ENCODE measurements at places on chromosomes 1 and 21. TPM values are rescaled to one million over a fixed set of nuclear protein-coding genes. Genes with fewer than 3 reads are reported as not detected.

GRCh38 chr1:89125240-89125912 is 538 bp downstream of the GBP2 start:
- no peak overlapping the region for H3K4me3 ChIP-seq
- peak overlapping the region; percentile 58 for H3K27ac ChIP-seq
- H3K27me3 ChIP-seq, result no peaks in the 10 kb centered on the region
- H3K4me1 ChIP-seq, result peaks cover 7% of the 10 kb centered on the region

DNA sequence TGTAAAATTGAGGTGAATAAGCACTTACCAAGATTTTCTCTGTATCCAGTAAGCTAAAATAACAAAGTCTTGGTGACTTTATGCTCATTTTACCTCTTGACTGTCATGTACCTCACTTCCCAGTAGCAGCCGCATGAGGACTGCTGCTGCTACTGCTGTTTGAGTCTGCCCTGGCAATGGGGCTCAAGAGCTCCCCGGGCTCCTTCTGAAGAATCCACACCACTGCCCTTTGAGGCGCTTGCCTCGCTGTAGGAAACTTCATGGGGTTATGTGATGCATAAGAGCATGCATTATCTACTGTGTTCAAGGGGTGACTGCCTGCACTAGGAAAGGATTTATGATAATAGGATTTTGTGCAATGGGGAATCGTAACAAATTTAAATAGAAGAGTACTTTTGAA is 113.5 kb downstream of the NTNG1 start:
- H3K27ac ChIP-seq, result no peak overlapping the region
- no peaks in the 10 kb centered on the region for H3K27me3 ChIP-seq
- H3K36me3 ChIP-seq, result no peaks in the 10 kb centered on the region
- no peak overlapping the region for H3K4me3 ChIP-seq
- no peak for DNase-seq

GRCh38 chr1:41708332-41708731 is 210.4 kb downstream of the HIVEP3 start:
- H3K36me3 ChIP-seq, result no peaks in the 10 kb centered on the region
- no peaks in the 10 kb centered on the region for H3K4me1 ChIP-seq
- H3K27ac ChIP-seq, result no peak overlapping the region

The APOBEC4 gene
- not detected for total RNA-seq

The OR10J1 gene
- total RNA-seq, result not detected
